Stimulated activated CD4-positive, alpha-beta T cell treated with anti-CD3 and anti-CD28 coated beads, Interleukin-12 subunit alpha, Interleukin-12 subunit beta, amount 100 ng/mL, for 48 hours (primary cell): ENCODE measurements at places on chromosomes 12 and 14.

GRCh38 chr12:55955800-55956508, 9.9 kb downstream of the PMEL start:
- peak; percentile 32 for DNase-seq

GRCh38 chr12:49616533-49617219, 6.7 kb upstream of the PRPF40B start:
- no peak for DNase-seq

DNA sequence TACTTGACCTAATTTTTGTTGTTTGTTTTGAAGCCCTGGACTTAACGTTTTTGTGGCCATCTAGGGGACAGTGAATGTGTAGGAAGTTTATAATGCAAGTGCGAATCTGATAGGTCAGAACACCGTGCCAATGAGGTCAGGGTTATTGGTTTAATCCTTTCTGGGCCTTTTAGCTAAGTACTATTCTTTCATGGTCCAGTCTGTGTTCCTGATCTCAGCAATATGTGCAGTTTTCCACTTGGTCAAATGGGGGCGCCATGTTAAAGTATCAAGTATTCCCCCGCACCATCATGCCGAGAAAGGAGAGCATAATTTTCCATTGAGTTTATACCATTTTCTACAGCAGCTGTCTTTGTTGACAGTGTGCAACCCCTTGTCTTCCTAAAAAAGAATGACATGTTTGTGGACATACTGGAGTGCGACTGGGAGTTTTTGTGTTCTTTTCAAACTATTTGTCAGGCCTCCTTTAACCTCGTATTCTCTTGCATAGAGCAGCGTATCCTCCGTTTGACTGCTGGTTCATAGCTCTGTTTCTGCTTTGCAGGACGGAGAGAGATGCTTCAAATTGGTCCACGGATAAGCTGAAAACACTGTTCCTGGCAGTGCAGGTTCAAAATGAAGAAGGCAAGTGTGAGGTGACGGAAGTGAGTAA, 1.3 kb downstream of the AHSA1 start:
- DNase-seq = peak; percentile 60

GRCh38 chr14:66072190-66073084, 413.7 kb upstream of the CCDC196 start:
- DNase-seq = no peak

DNA sequence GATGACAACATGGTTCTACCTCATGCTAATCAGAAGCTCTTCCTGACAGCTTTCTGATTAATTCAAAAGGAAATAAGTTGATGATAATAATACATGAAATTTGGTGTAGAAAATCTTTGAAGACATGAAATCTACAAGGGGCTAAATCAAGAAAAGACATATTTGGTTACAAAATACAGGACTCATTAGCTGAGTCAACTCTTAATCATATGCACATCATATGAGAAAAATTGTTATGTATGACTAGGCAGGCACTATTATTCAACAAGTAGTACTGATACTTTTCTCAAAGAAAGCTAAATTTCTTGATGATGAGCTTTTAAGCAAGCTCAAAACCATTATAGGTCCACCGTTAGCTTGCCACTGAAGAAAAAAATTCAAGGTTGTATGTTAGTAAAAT, 7.1 kb downstream of the ABCC9 start:
- DNase-seq = no peak

DNA sequence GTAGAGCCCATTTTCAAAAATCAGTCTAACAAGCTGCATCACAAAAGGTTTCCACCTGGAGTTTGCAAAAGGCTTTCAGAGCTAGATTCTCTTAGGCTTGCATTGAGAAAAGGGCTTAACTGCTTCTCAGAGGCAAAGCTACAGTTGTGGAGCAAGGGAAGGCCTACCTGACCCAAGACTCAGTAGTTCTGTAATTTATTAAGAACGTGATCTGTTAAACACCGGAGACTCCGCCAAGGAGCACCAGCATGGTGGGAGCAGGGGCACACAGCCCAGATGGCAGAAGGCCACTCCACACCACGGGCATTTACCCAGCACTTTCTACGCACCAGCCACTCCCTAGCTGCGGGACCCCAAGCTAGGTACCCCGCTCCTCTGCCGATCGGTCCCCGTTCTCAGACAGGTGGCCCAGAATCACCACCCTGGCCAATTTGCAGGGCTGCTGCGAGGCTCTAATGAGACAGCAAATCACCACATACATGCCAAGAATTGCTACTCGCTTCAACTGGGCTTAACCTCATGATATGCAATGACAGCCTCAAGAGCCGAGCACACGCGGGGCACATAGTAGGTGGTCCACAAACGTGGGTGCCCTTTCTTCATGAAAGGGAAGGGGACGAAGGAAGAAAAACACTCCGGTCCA, 1.5 kb downstream of the ITPK1 start:
- no peak for DNase-seq

- DNase-seq = no peak
Measured at GRCh38 chr14:81868172-81868571, 334.5 kb upstream of the SEL1L start.

- no peak for DNase-seq
Measured at GRCh38 chr12:52566847-52567291, 6.8 kb downstream of the KRT74 start.

GRCh38 chr12:115867854-115868253, 409.6 kb downstream of the MED13L start:
- no peak for DNase-seq

DNA sequence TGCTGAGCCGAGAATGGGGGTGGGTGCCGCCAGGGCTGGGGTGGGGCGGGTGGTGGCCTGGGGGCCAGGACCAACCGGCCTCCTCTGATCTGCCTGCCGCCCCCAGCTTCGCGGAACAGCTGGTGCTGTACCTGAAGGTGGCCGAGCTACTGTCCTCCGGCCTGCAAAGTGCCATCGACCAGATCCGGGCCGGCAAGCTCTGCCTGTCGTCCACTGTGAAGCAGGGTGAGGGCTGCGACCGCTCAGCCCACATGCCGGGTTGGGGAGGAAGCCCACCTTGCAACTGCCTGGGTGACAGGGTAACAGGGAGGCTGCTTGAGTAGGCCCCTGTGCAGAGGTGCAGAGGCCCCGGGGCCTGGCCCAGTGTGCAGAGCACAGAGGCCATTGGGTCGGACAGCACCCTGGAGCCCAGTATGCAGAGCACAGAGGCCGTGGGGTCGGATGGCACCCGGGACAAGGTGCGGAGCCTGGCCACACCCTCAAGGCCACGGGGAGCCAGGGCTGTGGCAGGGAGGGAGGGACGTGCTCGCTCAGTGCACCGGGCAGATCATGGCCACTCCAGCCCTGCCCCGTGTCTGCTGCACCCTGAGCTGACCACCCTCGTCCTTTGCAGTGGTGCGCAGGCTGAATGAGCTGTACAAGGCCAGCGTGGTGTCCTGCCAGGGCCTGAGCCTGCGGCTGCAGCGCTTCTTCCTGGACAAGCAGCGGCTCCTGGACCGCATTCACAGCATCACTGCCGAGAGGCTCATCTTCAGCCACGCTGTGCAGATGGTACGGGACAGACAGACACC, 9.5 kb upstream of the PUS1 start:
- DNase-seq = no peak

GRCh38 chr14:58832095-58832521, 194.3 kb downstream of the DACT1 start:
- DNase-seq = no peak

DNA sequence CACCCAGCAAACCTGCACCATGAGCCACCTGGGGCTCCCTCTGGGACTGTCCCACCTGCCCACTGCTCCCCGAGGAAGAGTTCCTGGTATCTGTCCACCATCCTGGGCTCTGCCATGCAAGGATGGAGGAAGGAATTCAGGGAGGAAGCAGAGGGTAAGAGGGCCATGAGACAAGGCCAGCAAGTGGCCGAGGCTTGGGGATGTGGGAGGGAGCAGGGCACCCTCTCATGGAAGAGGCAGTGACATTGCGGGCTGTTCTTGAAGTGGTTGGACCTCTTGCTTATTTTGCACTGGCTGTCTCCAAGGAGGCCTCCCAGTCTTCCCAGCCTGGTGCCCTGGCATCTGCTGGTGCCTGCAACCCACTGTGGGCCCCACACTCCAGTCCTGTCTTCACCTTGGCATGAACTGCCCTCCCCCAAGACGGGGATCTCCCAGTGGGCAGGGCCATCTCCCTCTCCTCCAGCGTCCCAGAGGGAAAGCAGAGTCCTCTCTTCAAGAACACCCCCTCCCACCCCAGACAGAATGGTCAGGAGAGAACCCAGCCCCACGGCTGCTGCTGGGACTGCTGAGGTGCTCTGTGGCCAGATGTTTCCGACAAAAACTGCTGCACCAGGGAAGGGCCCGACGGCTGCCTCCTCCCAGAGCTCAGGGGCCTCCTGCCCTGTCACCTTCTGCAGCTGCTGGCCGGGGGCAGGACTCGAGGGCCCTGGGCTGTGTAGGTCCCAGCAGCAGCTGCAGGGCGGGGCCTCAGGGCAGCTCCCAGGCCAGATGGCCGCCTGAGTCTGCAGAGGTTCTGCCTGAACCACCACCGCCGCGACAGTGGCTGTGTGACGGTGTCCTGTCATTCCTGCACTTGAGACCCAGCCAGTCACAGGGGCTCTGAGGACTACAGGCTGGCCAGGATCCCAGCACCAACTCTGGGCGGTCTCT, 1.8 kb upstream of the AKT1 start:
- no peak for DNase-seq

DNA sequence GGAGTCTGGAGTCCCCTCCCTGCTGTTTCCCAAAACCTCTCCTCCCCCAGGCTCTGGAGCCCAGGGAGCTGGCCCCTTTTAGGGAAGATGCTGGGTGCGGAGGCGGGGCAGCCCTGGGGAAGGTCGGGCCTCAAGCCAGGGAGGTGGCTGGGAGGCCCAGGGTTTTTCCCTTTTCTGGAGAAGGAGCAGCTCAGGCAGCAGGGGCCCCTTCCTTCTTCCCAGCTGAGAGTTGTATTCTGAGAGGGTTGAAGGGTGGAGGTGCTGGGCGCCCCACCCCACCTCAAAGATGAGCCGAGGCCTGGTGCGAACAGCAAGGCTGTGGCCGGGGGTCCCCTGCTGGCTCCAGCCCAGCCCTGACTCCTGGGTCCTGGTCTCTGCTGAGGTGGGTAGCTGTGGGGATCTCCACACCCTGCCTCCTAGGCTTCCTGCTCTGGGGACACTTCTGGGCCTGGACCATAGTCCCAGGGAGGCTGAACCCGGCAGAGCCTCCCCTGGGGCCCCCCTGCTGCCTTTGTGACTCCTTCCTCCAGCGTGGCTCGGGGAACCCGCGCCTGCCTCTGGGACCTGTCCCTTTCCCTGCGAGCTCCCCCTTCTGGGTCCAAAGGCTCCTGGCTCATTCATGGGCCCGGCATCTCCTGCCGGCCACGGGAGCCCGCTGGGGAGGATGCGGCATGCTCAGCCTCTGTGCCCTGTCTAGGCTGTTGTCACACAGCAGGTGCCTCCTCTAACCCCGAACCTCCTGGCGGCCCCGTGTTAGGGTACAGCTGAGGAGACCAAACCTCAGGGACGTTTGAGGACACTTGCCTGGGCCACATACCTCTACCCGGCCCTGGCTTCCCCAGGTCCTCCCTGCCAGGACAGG, 4.4 kb downstream of the TRMT61A start:
- DNase-seq = no peak

DNA sequence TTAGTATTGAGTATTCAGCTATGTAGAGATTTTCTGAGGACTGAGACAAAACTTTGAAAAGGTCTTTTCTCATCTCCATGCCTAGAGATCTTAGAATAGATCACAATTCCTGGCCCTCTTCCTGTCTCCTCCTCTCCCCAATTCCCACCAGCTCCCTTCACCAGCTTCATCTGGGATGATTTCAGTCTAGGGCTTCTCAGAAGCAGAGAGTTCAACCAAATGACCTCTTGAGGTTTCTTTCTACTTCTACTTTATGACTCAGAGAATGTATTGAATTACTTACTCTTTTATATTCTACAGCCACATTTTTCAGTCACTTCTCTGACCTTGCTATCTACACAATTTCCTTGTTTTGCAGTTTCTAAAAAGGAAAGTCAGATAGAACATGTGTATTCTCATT, 19.4 kb upstream of the SNX6 start:
- DNase-seq = no peak

GRCh38 chr12:115433014-115433634, 749.1 kb upstream of the TBX3 start:
- no peak for DNase-seq

GRCh38 chr12:4769073-4769472, 48.9 kb downstream of the GALNT8 start:
- DNase-seq = no peak

GRCh38 chr14:36852981-36853691, 191.5 kb downstream of the PAX9 start:
- DNase-seq = no peak

- DNase-seq = no peak
Measured at GRCh38 chr12:51862947-51863346, 14.4 kb upstream of the FIGNL2 start.

DNA sequence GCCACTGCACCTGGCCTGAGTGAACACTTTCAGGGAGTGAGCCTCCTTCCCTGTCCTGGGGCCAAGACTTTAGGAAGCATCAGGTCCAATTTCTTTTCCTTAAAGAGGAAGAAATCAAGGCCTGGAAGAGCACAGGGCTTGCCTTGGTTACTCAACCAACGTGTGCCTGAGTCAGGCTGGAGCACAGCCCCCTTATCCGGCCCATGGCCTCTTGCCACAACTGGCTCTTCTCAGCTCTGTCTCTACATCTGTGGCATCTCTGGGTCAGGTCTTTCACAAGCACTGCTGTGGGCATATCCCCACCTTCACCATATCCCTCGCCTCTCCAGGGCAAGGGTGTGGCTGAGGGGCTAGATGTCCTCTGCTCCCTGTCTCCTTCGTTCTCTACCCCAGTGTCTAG, 6.8 kb downstream of the MYH6 start:
- no peak for DNase-seq

DNA sequence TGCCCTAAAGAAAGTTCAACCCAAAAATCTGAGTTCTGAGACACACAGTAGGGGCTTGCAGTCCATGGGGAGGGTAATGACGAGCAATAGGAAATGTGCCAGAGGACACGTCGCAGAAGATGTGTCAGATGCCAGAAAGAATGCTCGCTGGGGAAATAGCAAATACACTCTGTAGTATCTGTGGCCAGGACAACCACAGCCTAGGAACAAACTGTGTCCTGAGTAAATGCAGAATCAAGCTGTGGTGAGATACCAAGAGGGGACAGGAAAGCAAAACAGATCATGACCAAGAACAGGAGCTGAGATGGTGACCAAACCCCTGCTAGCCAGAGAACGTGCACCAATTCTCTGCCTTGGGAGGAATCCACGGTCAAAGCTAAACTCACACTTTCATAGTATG, 9.1 kb downstream of the CRACR2A start:
- no peak for DNase-seq

GRCh38 chr12:70444903-70445302, 78.8 kb downstream of the KCNMB4 start:
- no peak for DNase-seq

DNA sequence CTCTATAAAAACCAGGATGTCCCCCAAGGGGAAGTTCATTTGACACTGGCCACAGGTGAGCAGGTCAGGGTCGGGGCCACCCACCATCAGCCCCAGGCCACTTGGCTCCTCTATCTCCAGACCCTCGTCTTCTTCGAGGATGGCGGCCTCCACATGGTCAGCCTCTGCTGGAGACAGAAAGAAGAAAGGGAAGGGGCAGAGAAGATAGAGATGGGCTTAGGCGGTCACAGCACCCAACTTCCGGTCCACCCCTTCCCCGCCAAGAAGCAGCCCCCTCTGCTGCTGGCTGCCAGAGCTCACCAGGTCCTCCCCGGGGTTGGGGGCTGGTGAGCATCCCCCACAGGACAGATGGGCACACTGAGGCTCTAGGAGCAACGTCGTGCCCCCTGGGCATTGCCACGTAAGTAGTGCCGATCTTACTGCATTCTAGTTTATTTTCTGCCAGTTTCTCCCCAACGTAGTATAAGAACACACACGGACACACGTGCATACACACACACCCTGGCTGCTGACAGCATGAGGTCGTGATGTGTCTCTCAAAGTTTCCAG, 14.2 kb downstream of the BCL11B start:
- no peak for DNase-seq

- DNase-seq = no peak
Measured at GRCh38 chr12:93877446-93877845, 200.3 kb downstream of the CRADD start.
